Activated naive CD8-positive, alpha-beta T cell treated with anti-CD3 and anti-CD28 coated beads, Interleukin-2, amount 10 ng/mL, durations not matched to agents 7 days and 5 days (primary cell): ENCODE measurements at places on chromosomes 2 and 18. TPM values are rescaled to one million over a fixed set of nuclear protein-coding genes. Genes with fewer than 3 reads are reported as not detected.

- no peak for DNase-seq
- H3K4me1 ChIP-seq, result no peaks in the 10 kb centered on the region
- no peaks in the 10 kb centered on the region for H3K36me3 ChIP-seq
- H3K27me3 ChIP-seq, result peaks cover 7% of the 10 kb centered on the region
These were observed 5.7 kb upstream of the SERPINB2 start for GRCh38 chr18:63881851-63882250.

GRCh38 chr2:119371111-119371510, 4.3 kb downstream of the DBI start:
- no peaks in the 10 kb centered on the region for H3K27me3 ChIP-seq
- no peak overlapping the region for H3K27ac ChIP-seq
- H3K4me1 ChIP-seq, result peaks cover 15% of the 10 kb centered on the region
- peaks cover 51% of the 10 kb centered on the region for H3K36me3 ChIP-seq
- DNase-seq, result no peak

- DNase-seq, result no peak
- H3K27ac ChIP-seq, result no peak overlapping the region
- no peaks in the 10 kb centered on the region for H3K36me3 ChIP-seq
- no peaks in the 10 kb centered on the region for H3K4me1 ChIP-seq
- no peaks in the 10 kb centered on the region for H3K27me3 ChIP-seq
These were observed 77.5 kb upstream of the LRATD1 start for GRCh38 chr2:14554849-14555545.

GRCh38 chr2:78980152-78980465, 45.4 kb upstream of the REG3G start:
- no peaks in the 10 kb centered on the region for H3K36me3 ChIP-seq
- H3K27me3 ChIP-seq, result no peaks in the 10 kb centered on the region
- no peak overlapping the region for H3K27ac ChIP-seq

DNA sequence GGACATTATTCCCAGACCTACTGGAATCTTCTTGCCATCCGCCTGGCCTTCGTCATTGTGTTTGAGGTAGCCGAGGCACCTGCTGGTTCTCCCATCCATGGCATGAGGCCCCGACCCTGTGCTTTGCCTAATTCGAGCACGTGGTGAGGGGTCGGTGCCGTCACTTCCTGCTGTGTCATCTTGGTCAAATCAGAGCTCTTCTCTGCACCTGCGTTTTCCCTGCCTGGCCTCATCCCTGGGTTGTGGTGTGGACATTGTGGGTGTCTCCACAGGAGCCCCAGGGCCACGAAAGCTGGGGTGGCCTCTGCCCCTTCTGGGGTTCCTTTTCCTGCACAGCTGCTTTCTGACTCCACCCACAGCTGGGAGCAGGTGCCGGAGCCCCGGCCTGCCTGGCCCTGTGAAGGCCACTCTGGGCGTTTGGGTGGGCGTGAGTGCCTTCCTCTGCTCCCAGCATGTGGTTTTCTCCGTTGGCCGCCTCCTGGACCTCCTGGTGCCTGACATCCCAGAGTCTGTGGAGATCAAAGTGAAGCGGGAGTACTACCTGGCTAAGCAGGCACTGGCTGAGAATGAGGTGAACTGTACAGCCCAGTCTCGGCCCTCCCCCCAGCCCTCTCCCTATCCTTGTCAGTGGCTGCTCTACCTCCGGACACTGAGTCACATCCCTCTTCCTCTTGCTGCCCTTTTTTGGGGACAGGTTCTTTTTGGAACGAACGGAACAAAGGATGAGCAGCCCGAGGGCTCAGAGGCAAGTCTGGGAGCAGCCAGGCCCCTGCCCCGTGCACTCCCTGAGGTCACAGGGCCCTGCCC, 34.9 kb downstream of the ANO7 start:
- peaks cover 3% of the 10 kb centered on the region for H3K36me3 ChIP-seq
- DNase-seq, result no peak
- no peak overlapping the region for H3K4me3 ChIP-seq
- peaks cover 19% of the 10 kb centered on the region for H3K27me3 ChIP-seq
- peaks cover 15% of the 10 kb centered on the region for H3K4me1 ChIP-seq

GRCh38 chr2:190537765-190538164, 3.2 kb upstream of the NEMP2 start:
- no peak overlapping the region for H3K4me3 ChIP-seq
- H3K27me3 ChIP-seq, result no peaks in the 10 kb centered on the region
- H3K36me3 ChIP-seq, result peaks cover 56% of the 10 kb centered on the region
- H3K4me1 ChIP-seq, result peaks cover 19% of the 10 kb centered on the region

- no peak overlapping the region for H3K27ac ChIP-seq
- no peak for DNase-seq
- no peak overlapping the region for H3K4me3 ChIP-seq
- H3K27me3 ChIP-seq, result no peaks in the 10 kb centered on the region
- H3K4me1 ChIP-seq, result no peaks in the 10 kb centered on the region
These were observed 18.6 kb downstream of the ERCC3 start for GRCh38 chr2:127275356-127275755.

- H3K36me3 ChIP-seq, result peaks cover 60% of the 10 kb centered on the region
- DNase-seq, result no peak
- peak overlapping the region; percentile 95 for H3K4me3 ChIP-seq
- H3K27ac ChIP-seq, result peak overlapping the region; percentile 91
These were observed 773 bp downstream of the CMPK2 start for GRCh38 chr2:6864923-6865345.

- no peaks in the 10 kb centered on the region for H3K27me3 ChIP-seq
- H3K36me3 ChIP-seq, result peaks cover 32% of the 10 kb centered on the region
- H3K27ac ChIP-seq, result peak overlapping the region; percentile 25
- H3K4me1 ChIP-seq, result peaks cover 2% of the 10 kb centered on the region
- no peak for DNase-seq
These were observed 144.6 kb upstream of the CCDC195 start for GRCh38 chr2:224860786-224861185.

GRCh38 chr2:134574611-134575330, 144.0 kb downstream of the TMEM163 start:
- H3K36me3 ChIP-seq, result no peaks in the 10 kb centered on the region
- H3K4me1 ChIP-seq, result peaks cover 3% of the 10 kb centered on the region
- peaks cover 24% of the 10 kb centered on the region for H3K27me3 ChIP-seq
- H3K4me3 ChIP-seq, result no peak overlapping the region

- no peak for DNase-seq
- H3K36me3 ChIP-seq, result peaks cover 29% of the 10 kb centered on the region
- H3K4me1 ChIP-seq, result peaks cover 4% of the 10 kb centered on the region
- H3K4me3 ChIP-seq, result no peak overlapping the region
These were observed 51.9 kb downstream of the GLS start for GRCh38 chr2:190932514-190932913.

GRCh38 chr18:48084858-48085257, 154.4 kb upstream of the SMAD2 start:
- no peaks in the 10 kb centered on the region for H3K36me3 ChIP-seq
- no peak overlapping the region for H3K27ac ChIP-seq
- DNase-seq, result no peak
- peaks cover 6% of the 10 kb centered on the region for H3K27me3 ChIP-seq
- no peaks in the 10 kb centered on the region for H3K4me1 ChIP-seq

DNA sequence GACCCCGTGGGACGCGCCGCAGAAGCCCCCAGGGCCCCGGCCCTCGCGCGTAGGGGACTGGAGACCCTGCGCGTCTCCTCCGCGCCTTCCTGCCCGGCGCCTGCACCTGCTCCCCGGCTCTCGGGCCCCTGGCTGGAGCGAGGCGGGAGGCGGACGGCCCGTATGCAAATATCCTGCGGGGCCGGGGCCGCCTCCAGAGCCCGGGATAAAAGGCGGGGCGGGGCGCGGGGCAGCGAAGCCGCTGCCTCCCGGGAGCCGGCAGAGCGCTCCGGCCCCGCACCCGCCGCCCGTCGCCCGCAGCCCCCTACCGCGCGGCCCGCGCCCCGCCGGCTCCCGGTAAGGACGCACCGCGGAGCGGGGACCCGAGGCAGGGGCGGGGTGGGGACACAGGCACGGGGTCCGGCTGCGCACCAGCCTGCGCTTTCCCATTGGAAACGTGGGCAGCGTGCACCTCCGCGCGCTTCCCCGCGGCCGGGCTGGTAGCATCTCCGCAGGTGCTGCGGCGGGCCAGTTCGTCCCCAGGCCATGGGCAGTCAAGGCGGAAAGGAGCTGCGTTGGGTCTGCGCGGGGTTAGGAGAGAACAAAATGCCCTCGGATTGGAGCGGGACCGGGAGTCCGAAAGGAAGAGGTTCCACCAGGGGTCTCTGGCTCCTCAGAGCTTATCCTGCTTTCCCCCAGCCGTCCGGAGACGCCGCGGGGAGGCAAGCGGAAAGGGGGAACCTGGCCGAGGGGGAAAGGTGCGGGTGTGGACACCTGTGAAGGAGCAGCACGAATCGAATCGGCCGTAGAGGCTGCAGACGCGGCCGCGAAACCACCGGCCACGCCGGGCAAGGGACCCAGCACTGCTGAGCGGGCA, at the start of gene ATP6V1C2:
Gene ATP6V1C2 (plus strand): TSS at position 235 of the 856 bp plus-strand sequence. CDS start 1,220 bp downstream, outside the sequence.
- H3K36me3 ChIP-seq, result no peaks in the 10 kb centered on the region
- peak; percentile 49 for DNase-seq
- H3K4me3 ChIP-seq, result peak within 1 kb of the TSS; percentile 48
- H3K4me1 ChIP-seq, result peaks cover 5% of the 10 kb centered on the region
- H3K27ac ChIP-seq, result no peak within 1 kb of the TSS
- H3K27me3 ChIP-seq, result peaks cover 85% of the 10 kb centered on the region

DNA sequence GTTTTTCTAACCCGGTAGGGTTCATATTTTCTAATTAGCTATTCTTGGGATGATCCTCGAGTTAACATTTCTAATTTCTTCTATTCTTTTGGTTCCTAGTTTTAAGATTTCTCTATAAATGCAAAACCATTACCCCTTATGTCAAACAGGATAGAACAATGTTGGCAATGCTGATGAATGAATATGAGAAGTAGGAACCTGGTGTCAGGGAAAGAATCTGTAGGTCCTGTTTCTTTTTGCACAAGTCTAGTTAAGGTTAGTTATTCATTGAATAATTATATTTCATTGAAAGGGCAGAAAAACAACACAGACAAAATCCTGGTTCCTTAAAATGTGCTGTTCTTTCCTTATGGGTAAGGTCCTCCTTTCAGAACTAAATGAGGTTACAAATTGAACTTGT, 766.4 kb upstream of the FAM98A start:
- no peaks in the 10 kb centered on the region for H3K36me3 ChIP-seq
- H3K4me3 ChIP-seq, result no peak overlapping the region
- H3K4me1 ChIP-seq, result no peaks in the 10 kb centered on the region

DNA sequence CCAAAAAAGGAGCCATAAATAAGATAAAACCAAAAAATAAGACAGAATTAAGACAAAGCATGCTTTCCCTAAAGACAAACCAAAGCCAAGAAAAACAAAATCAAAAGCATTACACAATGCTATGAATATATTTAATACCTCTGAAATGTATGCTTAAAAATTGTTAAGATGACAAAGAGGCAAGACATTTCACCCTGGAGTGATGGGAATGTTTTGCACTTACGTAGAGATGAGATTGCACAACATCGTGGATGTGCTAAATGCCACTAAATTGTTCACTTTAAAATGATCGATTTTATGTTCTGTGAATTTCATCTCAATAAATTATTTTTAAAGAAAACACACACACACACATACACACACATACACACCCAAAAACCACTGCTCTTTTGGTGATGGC, 386.6 kb upstream of the KLHL29 start:
- no peak overlapping the region for H3K27ac ChIP-seq
- DNase-seq, result no peak
- H3K4me1 ChIP-seq, result no peaks in the 10 kb centered on the region
- H3K27me3 ChIP-seq, result no peaks in the 10 kb centered on the region

DNA sequence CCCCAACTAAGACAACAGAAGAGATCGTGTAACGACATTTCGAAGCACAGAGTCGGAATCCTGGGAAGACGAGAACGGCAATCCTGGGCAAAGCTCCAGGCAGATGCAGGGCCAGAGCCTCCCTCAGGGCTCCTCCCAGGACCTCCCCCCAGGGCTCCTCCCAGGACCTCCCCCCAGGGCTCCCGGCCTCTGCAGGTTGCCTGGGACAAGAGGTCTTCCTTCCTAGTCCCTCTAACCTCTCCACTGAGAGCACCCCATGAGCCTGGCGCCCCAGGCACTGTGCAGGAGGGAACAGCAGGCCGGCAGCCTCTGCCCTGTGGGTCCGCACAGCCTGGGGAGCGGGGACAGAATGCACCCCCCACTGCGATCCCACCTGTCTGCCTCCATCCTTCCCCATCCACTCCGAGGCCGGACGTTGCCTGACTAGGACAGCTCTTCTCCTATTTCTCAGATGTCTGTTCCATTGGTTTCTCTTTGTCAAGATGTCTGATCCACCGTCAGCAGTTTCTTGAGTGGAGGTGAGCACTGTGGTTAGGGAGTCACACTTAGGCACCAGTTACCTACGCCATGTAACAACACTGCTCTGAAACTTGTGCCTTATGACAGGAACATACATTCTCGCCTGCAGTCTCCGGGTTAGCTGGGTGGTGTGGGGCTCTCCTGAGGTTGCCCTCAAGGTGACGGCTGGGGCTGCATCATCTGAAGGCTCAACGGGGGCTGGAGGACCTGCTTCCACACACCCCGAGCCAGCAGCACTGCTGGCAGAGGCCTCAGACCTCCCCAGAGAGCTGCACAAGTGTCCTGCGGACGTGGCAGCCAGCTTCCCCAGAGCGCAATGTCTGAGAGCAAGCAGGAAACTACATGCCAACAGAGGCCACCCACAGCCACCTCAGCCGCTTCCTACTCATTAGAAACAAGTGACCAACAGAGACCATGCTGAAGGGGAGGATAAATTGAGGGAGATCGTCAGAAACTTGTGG, 28.9 kb downstream of the ADI1 start:
- H3K27ac ChIP-seq, result peak overlapping the region; percentile 74
- H3K27me3 ChIP-seq, result no peaks in the 10 kb centered on the region
- H3K4me3 ChIP-seq, result peak overlapping the region; percentile 47
- peaks cover 8% of the 10 kb centered on the region for H3K4me1 ChIP-seq
- no peak for DNase-seq
- H3K36me3 ChIP-seq, result no peaks in the 10 kb centered on the region

DNA sequence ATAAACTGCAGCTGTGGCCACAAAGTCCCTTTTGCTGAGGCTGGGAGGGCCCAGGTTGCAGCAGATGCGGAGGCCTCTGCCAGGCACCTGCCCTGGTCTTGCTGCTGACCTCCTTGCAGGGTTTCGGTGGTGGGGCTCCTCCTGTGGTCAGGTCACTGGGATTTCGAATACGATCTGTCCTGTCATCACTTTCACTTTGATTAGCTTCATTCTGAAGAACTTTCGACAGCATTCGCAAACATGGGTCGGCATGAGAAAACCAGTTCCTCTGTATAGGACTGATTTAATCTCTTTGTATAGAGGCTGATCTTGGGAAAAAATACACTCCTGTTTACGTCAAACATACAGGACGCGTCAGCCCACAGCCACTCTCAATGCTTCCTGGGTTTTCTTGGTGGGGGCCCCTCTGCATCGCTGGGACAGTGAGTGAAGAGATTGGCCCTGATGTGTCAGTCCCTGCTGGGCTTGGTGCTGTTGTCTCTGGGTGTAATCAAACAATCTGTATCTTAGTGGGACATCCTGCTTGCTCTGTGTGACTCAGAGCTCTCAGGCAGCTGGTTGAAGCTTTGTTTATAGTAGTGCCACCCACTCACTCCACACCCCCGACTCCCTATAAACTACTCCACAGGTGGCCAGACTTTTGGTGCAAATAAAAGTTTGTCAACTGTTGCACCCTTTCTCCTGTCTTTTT, 209.4 kb upstream of the CXCR4 start:
- peaks cover 16% of the 10 kb centered on the region for H3K36me3 ChIP-seq
- peak overlapping the region; percentile 95 for H3K27ac ChIP-seq
- H3K27me3 ChIP-seq, result peaks cover 2% of the 10 kb centered on the region
- DNase-seq, result peak; percentile 56

PROKR1 gene
- total RNA-seq, result not detected

CNRIP1 gene
- total RNA-seq, result not detected

LONRF2 gene
- 0.09 TPM for total RNA-seq

SAG gene
- total RNA-seq, result 0.45 TPM

CFAP65 gene
- not detected for total RNA-seq

DCDC2C gene
- not detected for total RNA-seq

TCF23 gene
- not detected for total RNA-seq

CHAC2 gene
- 7.3 TPM for total RNA-seq
